ENCODE measurements at places on chromosomes 5 and 9. TPM values are rescaled to one million over a fixed set of nuclear protein-coding genes. Genes with fewer than 3 reads are reported as not detected.
A peak's percentile ranks its signal among the peaks of the same experiment; 100 is the strongest.

GRCh38 chr9:35341585-35341984, 148.3 kb upstream of the RUSC2 start:
- DNase-seq, result peak; percentile 66

DNA sequence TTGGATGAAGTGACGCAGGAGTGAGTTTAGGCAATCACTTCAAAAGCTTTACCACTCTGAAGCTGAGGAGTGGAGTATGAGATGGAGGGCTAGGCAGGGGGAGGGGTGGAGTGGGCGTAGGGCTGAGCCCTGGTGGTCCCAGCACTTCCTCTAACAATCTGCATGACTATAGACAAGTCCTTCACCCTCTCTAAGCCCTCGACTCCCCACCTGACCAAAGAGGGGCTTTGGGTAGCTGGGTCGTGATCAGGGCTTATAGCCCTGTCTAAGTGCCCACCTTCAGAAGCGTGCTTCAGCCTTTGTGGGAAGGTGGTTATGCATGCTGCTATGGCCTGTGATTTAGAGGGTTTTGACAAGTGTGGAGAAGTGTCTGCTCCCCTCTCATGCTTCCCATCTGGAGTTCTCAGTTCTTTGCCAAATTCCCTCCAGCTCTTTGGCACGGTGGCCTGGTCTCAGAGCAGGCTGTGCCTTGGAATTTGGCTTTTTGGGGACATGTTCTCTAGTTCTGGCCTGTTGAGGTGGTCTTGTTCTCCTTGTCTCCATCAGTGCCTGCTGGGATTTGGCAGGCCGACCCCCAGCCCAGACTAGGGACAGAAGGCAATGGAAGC, 53.0 kb downstream of the ACTBL2 start:
- DNase-seq, result no peak

- DNase-seq, result peak; percentile 45
Observed at GRCh38 chr5:14167211-14167845, 24.2 kb downstream of the TRIO start.

DNA sequence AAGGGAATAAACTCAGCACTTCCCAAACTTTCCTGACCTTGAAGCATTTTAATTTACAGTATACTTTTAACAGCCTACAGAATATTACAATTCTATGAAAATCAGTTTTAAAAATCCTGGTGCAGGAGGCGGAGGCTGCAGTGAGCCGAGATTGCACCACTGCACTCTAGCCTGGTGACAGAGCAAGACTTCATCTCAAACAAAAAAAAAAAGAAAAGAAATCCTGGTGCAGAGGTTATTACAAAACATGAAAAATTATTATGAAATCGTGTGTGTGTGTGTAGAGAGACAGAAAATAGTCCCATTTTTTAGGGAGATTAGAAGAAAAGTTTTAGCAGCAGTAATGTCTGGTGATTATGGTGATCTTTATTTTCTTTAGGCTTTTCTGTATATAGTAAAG, 26.9 kb downstream of the GOLPH3 start:
- DNase-seq, result no peak

GRCh38 chr9:8292657-8293056, 493.1 kb upstream of the DMAC1 start:
- no peak for DNase-seq

DNA sequence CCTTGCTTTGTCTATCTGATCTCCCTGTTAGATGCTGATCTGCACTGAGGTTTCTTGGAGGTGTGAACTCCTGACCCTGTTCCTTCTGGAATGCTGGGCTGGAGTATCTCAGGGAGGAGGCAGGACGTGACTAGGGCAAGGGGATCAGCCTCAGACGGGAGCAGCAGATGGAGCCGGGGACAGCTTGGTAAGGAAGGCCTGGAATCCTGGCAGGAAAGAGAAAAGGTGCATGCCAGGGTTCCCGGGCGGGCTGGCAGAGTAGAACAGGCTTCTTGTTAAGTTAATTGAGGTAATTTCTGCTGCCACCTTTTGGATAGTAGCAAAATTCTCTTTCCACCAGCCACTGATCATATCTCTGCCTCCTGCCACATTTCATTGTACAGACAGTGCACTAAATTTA, 180.9 kb downstream of the ZNF462 start:
- no peak for DNase-seq

- DNase-seq, result no peak
Observed at GRCh38 chr5:13498279-13498678, 446.2 kb downstream of the DNAH5 start.

DNA sequence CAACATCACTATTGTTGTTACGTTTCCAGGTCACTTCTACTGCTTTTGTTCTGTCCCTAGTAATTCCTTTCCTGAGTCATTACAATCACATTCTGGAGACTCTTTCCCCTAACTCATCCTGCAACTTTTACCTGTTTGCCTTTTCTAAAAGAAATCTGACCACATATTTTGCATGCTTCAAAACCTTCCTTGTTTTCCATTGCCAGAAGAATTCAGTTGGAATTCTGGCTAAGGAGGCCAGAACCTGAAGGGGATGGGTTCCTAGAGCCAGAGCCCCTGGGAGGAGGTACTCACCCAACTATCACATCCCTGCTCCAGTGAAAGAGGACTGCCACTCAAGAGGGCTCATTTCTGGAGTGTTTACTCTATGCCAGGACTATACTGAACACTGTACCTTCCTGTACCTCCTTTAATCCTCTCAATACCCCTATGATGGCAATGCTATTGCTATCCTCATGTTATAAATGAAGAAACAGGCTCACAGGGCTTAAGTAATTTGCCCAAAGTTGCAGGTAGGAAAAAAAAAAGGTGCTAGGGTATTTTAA, 42.8 kb upstream of the MAST4 start:
- no peak for DNase-seq

Gene TMC1
- total RNA-seq, result 15.7 TPM

Gene ZBTB6
- 5.4 TPM for total RNA-seq

Gene GABRA1
- total RNA-seq, result not detected

Gene OTULIN
- 23.4 TPM for total RNA-seq

Gene LHX3
- total RNA-seq, result not detected

Gene INSL6
- not detected for total RNA-seq
